Activated naive CD4-positive, alpha-beta T cell treated with anti-CD3 and anti-CD28 coated beads, Interleukin-2, amount 10 ng/mL, durations not matched to agents 7 days and 5 days (primary cell): ENCODE measurements at places on chromosomes 1 and 21.

DNA sequence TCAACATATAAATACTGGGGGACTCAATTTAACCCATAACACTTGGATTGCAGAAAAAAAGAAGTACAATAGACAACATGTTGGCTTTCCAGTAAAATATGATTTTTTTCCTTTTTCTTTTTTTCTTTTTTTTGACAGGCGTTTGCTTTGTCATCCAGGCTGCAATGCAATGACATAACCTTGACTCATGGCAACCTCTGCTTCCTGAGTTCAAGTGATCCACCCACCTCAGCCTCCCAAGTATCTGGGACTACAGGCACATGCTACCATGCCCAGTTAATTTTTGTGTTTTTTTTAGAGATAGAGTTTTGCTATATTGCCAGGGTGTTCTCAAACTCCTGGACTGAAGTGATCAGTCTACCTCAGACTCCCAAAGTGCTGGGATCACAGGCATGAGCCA is 1512.0 kb upstream of the PRMT6 start:
- DNase-seq, result no peak

GRCh38 chr1:116205941-116206679 is 94.9 kb downstream of the MAB21L3 start:
- DNase-seq, result no peak

GRCh38 chr1:180524915-180525714 is 22.7 kb upstream of the ACBD6 start:
- DNase-seq, result no peak

- no peak for DNase-seq
These were observed 22.1 kb downstream of the AIM2 start for GRCh38 chr1:159054427-159054826.

- DNase-seq, result no peak
These were observed 19.7 kb upstream of the GPR52 start for GRCh38 chr1:174428033-174428432.

GRCh38 chr1:33908324-33908956 is 44.6 kb downstream of the HMGB4 start:
- no peak for DNase-seq

- DNase-seq, result no peak
These were observed 92.0 kb upstream of the SIM2 start for GRCh38 chr21:36606983-36607325.

- no peak for DNase-seq
These were observed 54.2 kb upstream of the PRKACB start for GRCh38 chr1:84089867-84090266.

- no peak for DNase-seq
These were observed 9.5 kb upstream of the TMEM39B start for GRCh38 chr1:32063261-32063681.

- no peak for DNase-seq
These were observed 103.3 kb downstream of the DIRAS3 start for GRCh38 chr1:67947114-67947513.

GRCh38 chr1:101221945-101222429 is 14.8 kb upstream of the S1PR1 start:
- DNase-seq, result no peak

DNA sequence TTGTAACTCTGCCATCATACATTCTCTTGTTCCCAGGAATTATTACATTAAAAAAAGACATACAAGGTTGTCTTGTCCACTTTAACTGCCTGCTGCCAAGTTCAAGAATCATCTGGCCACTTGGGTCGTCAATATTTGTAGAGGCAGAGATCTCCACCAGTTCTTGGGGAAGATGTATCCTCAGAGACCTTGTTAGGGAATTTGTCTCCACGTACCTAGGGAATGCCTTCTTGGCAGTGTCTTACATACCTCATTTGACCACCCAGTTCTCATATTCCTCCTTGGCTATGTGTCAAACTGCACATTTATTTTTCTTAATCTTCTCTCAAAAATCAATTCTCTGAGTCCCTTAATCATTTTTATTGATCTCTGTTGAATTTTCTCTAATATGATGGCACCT is 266.0 kb downstream of the SPATA17 start:
- DNase-seq, result no peak

GRCh38 chr1:229186373-229187056 is 84.4 kb upstream of the RAB4A start:
- peak; percentile 64 for DNase-seq

DNA sequence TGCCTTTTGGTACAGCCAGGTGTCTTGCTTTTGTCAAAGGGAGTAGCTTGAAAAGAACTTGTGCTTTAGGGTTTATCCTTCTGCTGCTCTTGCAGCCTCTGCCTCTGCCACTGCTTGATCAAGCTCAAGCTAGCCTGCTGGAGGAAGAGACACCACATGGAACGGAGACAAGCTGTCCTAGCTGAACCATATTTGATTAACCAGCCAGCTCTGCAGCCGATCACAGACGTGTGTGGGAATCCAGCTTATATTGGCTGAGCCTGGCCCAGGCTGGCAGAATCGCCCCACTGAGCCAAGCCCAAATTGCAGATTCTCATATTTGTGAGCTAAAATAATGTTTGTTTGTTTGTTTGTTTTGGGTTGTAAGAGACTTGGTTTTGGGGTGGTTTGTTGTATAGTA is 18.7 kb upstream of the FAM78B start:
- no peak for DNase-seq

- no peak for DNase-seq
These were observed 17.1 kb upstream of the NTNG1 start for GRCh38 chr1:107123741-107124140.

DNA sequence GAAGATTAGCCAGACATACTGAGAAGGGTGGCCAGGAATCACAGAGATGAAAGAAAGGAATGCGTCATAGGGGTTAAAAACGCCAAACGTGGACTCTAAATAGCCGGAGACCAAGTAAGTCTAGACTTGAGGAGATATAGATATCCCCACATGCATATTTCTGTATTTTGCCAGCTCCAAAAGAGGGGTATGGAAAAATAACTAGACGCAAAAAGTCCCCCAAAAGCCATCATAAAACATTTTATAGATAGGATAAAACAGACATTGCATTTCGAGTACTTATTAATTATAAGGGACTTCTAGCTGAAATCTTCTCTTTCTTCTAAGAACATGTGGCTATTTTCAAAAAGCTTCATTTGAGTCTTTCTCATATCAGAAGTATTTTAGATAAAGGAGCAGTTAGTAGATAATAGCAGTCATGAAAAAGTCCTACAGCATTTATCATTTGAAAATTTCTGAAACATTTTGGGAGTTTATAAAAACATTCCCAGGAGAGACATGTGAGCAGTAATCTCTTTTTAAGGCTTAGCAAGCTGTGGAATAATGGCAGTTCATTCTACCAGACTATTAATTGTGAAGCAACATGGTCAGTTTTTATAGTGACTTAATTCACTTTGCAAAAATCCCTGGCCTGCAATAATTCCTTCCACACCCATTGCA is 6.1 kb downstream of the KIF26B start:
- no peak for DNase-seq

GRCh38 chr1:12342401-12343003 is 112.7 kb downstream of the VPS13D start:
- DNase-seq, result no peak

DNA sequence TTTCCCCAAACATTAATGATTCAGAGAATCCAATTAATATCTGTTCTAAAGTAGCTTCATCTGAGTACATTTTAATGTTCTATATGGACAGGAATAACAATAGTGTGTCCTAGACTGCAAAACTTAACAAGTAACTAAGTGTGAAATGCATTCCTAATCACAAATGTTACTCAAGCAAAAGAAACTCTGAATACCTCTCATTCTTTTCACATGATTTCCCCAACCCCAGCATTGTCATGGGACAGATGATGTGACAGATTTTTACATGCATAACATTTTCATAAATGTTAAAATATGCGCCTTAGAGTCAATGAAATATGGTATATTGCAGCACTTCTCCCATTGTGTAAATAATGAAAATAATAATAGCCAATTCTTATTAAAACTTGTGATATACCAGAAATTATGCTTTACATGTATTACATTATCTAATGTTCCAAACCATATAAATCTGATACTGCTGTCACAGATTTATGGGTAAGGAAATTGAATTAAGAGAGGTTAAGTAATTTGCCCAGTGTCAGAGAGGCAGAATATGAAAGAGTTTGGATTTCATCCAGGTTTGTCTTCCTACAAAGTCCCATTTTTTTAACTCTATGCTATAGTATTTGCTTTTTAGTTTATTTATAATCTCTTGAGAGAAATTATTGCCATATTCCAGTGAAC is 269.4 kb downstream of the LRRC7 start:
- no peak for DNase-seq

- no peak for DNase-seq
These were observed 500.5 kb downstream of the SETD4 start for GRCh38 chr21:35559829-35560225.

- no peak for DNase-seq
These were observed 24.8 kb downstream of the IVNS1ABP start for GRCh38 chr1:185292237-185292636.

GRCh38 chr1:245987219-245987545 is 519.9 kb downstream of the SMYD3 start:
- DNase-seq, result no peak

GRCh38 chr1:218485241-218485928 is 140.2 kb downstream of the TGFB2 start:
- DNase-seq, result no peak

GRCh38 chr1:159945483-159946241 is at the start of gene IGSF9:
IGSF9 (minus strand) TSS chr1:159945613; CDS start chr1:159943454, 2,159 bp downstream.
- peak; percentile 76 for DNase-seq

GRCh38 chr1:82318921-82319320 is 518.2 kb downstream of the ADGRL2 start:
- no peak for DNase-seq

DNA sequence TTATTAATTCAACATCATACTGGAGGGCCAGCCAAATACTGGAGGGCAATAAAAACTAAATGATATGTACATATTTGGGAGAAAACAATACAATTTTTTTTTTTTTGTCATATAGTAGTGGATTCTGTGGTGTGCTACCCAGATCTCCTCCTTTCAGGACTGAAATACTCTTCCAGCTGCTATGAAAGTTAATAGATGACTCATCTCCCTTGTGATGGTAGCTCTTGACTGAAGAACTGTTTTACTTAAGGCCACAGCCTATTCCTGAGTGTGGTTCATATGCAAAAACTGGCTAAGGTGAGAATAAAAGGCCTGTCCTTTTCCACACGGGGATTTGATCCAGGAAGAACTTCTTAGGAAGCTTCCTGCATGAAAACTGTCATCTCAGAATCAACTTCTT is 307.9 kb downstream of the HLX start:
- DNase-seq, result no peak

DNA sequence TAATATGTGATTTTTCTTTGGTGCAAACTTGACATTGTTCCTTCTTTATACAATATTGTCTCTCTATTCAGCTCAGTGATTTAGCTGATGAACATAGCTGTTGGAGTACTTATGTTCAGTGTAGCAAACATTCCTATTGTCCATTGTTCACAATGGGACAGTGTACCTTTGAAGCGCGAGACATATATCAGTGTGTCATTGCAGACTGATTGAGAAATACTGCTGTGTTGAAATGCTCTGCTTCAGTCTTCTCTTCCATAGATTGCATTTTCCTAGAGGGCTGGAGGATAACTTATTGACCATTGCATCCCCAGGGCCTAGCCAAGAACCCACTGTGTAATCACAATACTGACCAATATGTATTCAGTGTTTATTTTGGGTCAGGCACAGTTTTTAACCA is 46.5 kb downstream of the HLX start:
- DNase-seq, result no peak

- DNase-seq, result no peak
These were observed 35.9 kb downstream of the ACTL8 start for GRCh38 chr1:17791055-17791390.

GRCh38 chr21:37073417-37074196 is 553 bp downstream of the TTC3 start:
- DNase-seq, result peak; percentile 69

DNA sequence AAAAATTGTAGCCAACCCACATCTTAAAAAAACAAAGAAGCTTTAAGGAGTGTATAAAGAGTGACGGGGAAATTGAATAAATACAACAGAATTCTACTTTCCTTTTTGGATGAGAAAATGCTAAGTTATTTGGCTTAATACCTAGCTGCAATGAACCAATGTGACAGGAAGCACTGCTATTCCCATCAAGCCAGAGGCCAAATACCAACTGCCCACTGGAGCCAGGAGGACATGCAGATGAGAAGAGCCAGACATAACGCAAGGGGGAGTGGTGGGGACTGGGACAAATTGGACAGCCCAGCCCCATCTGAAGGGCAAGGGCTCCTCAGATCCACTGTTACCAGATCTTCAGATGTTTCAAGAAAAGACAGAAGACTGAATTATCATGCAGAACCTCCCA is 25.7 kb downstream of the DNAJC11 start:
- DNase-seq, result no peak

GRCh38 chr1:77536813-77537212 is 145.6 kb downstream of the ZZZ3 start:
- no peak for DNase-seq

GRCh38 chr1:240649733-240650721 is 38.1 kb upstream of the GREM2 start:
- DNase-seq, result no peak

GRCh38 chr1:3282656-3283430 is 171.6 kb upstream of the ARHGEF16 start:
- no peak for DNase-seq

GRCh38 chr1:95951371-95952102 is 717.5 kb downstream of the RWDD3 start:
- no peak for DNase-seq

GRCh38 chr1:237352747-237353146 is 310.8 kb downstream of the RYR2 start:
- DNase-seq, result no peak

DNA sequence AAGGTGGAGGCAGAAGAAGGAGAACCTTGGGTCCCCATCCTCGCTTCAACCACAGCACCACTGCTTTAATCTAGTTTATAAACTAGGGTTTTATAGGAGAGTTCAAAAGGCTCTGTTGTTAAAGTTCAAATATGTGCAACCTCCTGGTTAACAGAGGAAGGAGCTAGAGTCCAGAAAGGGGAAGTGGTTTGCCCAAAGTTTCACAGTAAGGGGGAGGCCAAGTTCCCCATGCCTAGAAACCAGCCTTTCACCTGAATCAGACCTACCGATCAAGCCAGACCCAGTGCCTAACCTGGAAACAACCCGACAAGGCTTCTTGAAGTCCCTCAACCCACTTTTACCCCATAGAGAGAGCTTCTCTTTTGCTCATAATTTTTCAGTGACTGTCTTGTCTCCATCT is 106.5 kb downstream of the PLPP3 start:
- no peak for DNase-seq

DNA sequence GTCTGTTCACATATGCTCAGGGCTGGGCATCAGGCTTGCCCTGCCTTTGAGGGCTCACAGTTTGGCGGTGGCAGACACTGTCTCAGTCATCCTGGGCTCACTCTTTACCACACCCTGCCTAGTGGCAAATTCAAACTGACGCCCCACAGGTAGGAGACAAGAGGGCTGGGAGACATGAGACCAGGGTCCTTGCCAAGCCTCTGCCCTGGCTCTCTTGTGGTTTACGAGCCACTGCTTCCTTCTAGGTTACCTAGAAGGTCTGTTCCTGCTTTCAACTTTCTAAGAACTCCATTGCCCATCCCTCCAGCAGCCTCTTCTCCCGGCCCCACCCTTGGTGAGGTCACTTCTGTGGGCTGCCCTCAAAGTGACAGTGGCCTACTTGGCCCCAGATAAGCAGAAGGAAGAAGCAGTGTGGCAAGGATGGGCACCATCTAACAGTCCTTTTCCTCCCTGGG is 10.5 kb downstream of the KIF21B start:
- DNase-seq, result peak; percentile 52
